AG04450 (cell line): ENCODE measurements at places on chromosomes 1 and 21.

- DNase-seq = no peak
Observed at GRCh38 chr21:36709868-36710728, 11.2 kb downstream of the SIM2 start.

DNA sequence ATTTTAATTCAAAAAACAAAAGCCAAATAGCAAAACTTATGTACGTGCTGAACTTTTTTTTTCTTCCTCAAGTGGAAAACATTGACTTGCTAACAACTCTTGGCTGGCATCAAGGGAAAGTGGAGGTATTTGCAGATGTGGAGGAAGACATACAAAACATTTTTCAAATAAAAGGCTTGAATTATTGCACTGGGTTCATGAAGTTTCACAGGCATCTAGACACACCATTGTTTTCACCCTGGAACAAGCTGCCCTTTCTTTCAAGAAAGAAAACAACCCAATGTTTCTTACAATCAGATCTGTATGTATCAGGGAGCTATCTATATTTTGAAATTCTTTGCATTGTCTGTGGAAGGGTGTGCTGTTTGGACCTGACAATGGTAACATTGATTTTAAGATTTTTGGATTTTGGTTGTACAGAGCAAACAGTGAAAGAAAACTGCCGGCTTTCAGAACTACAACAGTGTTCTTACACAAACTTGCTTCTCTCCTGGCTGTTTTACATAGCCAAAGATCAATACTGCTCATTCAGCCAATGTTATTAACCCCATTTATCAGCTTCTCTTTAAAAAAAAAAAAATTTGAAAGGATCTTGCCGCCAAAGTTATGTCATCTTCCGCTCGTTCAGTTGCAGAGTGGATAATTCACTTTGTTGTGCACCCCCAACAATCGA lies 187.7 kb upstream of the FOXD3 start:
- no peak for DNase-seq

GRCh38 chr1:35559317-35559944 lies 1.8 kb downstream of the NCDN start:
- DNase-seq = no peak

- no peak for DNase-seq
Observed at GRCh38 chr1:201504179-201504631, 2.7 kb downstream of the CSRP1 start.

DNA sequence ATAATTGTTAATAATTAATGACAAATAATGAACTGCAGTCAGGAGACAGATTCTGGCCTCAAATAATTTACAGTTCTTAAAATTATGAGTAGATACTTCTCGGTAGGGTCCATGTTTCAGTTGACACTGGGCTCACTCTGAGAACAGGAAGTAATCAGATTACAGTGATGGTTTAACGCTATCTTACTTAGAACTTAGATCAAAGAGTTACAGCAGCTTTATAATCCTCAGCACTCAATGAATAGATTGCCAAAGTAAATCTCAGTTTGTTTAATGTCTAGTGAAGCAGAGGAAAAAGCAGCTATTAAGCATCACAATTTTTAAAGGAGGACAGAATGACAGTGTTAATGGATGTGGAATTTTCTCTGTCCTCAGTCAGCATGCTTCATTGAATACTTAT lies 79.6 kb downstream of the PDE4B start:
- DNase-seq = no peak

DNA sequence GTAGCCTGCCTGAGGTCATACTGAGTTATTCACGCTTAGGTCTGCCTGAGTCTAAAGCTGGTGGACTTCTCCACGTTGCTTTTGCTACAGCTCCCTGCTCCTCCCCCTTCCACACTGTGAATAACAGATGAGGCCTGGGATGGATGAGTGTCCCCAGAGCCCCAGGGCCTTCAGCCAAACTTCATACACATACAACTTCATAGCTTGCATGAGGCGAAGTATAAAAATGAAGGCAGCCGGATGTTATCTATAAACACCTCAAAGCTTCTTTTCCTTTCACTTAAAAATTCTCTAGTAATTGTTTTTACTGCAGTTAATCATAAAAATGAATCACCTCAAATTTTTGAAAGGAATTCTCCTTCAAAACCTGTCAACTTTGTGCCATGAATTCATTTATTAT lies 70.2 kb downstream of the DAB1 start:
- DNase-seq = peak; percentile 6

GRCh38 chr1:74712881-74713280 lies 20.0 kb downstream of the CRYZ start:
- DNase-seq = no peak

DNA sequence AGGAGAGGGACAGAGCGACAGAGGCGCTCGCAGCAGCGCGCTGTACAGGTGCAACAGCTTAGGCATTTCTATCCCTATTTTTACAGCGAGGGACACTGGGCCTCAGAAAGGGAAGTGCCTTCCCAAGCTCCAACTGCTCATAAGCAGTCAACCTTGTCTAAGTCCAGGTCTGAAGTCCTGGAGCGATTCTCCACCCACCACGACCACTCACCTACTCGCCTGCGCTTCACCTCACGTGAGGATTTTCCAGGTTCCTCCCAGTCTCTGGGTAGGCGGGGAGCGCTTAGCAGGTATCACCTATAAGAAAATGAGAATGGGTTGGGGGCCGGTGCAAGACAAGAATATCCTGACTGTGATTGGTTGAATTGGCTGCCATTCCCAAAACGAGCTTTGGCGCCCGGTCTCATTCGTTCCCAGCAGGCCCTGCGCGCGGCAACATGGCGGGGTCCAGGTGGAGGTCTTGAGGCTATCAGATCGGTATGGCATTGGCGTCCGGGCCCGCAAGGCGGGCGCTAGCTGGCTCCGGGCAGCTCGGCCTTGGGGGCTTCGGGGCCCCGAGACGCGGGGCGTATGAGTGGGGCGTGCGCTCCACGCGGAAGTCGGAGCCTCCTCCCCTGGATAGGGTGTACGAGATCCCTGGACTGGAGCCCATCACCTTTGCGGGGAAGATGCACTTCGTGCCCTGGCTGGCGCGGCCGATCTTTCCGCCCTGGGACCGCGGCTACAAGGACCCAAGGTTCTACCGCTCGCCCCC lies at the start of the genes CYB5RL and MRPL37:
CYB5RL (minus strand) TSS at position 266 of the 754 bp plus-strand sequence. CDS start 4,414 bp downstream, outside the sequence.
MRPL37 (plus strand) TSS at position 403 of the 754 bp plus-strand sequence; CDS start at position 480, 77 bp downstream.
- peak; percentile 90 for DNase-seq

GRCh38 chr1:29236712-29237128 lies 398 bp downstream of the PTPRU start:
- no peak for DNase-seq

DNA sequence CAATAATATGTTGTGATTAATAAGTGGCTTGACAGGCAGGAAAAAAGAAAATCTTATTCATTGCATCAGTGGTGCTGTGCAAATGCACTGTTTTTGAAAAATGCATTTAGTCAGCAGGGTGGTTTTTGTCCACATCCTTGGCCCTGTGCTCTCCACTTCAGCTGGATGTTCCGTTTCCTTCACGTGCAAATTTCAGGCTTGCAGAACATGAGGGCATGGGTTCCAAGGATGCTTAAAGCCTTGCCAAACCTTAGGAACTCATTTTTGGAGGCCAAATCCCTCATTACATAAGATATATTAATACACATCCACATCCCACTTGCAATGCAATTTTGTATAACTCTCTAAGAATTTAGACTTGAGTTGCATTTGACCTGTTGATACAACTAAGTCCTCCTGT lies 410.1 kb downstream of the PRDM2 start:
- DNase-seq = no peak

DNA sequence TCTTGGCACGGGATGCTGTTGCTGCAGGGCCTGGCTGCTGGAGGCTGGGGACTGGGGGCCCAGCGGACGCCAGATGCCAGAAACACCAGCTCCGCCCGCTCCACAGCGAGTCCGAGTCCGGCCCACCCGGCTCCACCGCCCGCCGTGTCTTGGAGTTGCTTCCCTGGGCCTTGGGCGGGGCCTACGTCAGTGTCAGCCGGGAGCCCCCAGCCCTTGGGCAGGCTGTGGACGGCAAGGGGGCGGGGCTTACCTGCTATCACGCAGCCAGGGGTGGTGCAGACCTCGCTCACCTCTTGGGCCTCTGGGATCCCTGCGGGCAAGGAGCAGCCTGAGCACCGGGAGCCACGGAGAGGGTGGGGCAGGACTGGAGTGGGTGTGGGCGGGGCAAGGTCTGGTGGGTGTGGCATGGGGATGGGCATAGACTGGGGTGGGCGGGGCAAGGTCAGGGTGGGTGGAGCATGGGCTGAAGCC lies 21.8 kb downstream of the MMEL1 start:
- no peak for DNase-seq

DNA sequence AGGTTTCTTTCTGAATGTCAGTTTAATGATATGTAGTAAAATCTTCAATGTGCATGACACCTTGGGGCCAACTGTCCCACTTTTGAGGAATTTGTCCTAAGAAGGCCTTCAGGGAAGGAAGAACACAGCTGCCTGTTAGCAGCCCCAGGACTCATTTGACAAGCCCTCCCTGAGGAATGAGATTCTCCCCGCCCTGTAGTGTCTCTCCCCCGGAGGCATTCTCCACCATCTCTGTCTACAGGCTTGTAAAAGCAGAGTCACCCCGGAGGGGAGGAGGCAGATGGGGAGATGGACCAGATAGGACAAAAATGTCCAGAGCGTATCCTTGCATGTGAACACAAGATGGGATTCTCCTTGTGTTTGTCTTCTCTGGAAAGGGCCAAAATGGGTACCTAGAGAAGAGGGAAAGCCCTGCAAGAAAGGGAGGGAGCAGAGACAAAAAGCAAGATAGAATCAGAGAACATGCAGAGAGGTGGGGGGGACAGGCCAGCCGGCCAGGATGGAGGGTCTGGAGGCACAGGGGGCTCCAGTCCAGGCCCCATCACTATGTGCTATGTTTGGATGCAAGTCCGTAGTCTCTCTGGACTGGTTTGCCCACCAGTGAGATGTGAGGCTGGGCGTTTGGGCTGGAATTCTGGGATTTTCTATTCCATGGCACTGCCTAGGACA lies 12.0 kb upstream of the WNT3A start:
- no peak for DNase-seq

GRCh38 chr1:202589190-202589930 lies 120.9 kb downstream of the SYT2 start:
- peak; percentile 99 for DNase-seq

DNA sequence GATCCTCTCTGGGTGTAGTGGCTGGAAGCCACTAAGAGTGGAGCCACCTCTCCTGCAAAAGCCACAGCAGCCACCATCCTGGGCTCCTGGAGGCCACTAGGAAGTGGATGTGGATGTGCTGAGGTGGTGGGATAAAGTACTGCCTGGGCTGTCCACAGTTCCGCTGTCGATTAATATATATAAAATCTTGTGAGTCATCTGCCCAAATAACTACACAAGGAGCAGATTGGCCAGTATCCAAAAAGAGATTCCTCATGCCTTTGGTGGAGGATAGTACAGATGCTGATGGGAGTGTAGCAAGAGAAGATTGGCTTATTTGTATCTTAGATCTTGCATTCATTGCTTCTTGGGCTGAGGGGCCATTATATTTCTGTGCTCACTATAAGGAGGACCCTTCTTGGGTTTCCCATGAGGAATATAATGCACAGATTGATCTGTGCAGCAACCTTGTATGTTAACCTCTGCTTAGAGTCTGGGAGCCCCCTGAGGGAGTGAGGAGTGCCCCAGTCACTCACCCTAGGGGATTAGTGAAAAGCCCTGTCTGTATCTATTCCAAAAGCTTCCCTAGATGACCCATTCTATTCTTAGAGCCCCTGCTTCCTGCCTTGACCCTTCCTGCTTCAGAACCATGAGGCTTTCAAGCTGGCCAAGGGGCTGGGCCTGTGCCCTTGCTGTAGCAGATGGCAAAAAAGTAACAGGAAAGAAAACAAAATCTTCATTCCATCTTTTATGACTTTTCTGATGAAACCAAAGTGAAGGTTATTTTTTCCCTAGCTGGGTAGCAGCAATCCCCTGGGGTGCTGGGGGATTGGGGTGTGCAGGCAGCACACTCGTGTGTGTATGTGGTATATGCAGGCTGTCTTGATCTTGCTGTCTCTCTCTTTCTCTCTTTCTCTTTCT lies 31.7 kb downstream of the RCSD1 start:
- peak; percentile 79 for DNase-seq

DNA sequence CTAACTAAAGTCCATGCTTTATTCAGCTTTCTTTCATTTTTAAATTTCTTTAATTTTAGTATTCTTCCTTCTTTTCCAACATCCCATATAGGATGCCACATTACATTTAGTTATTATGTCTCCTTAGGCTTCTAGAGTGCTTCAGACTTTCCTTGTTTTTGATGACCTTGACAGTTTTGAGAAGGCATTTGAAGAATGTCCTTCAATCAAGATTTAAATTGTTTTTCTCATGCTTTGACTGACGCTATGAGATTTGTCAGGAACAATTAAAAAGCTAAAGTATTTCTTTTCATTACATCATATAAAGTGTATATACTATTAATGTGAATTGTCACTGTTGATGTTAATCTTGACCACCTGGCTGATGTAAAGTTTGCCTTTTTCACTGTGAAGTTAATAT lies 173.7 kb upstream of the LYPLAL1 start:
- no peak for DNase-seq

GRCh38 chr1:69082312-69082711 lies 485.4 kb upstream of the LRRC7 start:
- DNase-seq = no peak

DNA sequence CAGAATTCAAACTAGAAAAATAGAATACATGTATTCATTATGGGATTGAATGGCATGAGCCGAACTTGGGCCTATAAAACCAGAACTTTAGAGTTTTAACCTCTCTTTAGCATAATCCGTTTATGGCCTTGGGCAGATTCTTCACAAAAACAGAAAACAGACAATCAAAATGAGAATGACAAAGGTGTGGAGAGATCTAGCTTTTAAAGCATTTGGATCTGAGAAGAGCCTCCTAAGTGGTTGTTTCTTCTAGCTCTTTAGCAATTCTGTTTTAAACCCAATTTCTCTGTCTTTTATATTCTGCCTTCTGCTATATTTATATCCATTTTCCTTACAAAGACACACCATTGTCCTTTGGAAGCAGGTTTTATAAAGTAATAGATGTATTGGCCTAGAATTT lies 160.2 kb downstream of the RPS6KC1 start:
- DNase-seq = no peak

DNA sequence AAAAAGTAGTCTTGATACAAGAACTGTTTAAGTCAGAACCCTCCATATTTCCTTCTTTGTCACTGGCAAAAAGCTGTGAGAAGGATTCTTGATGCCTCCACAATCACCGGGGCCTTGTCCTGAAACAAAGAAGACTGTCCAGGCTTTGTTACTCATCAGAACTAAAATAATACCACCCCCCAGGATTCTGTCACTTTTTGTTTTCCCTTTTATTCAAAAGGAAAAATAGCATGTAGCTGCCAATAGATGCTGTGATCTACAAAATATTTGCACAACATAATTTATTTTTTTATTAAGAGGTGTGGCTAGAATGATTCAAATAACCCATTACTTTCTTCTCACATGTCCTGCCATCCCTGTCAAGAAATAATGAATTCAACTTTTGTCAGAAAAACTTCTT lies 173.7 kb downstream of the LYPLAL1 start:
- DNase-seq = no peak

- DNase-seq = no peak
Observed at GRCh38 chr21:32349333-32349944, 43.4 kb downstream of the URB1 start.
